NCI-H1105 treated with DMSO at 0.1 percent for 48 hours (cell line): ENCODE measurements at places on chromosomes 12 and 14.

- DNase-seq: peak; percentile 61
Observed at GRCh38 chr12:76030341-76031080, 1.1 kb downstream of the PHLDA1 start.

- no peak for DNase-seq
Observed at GRCh38 chr12:19095331-19095730, 34.2 kb upstream of the PLEKHA5 start.

DNA sequence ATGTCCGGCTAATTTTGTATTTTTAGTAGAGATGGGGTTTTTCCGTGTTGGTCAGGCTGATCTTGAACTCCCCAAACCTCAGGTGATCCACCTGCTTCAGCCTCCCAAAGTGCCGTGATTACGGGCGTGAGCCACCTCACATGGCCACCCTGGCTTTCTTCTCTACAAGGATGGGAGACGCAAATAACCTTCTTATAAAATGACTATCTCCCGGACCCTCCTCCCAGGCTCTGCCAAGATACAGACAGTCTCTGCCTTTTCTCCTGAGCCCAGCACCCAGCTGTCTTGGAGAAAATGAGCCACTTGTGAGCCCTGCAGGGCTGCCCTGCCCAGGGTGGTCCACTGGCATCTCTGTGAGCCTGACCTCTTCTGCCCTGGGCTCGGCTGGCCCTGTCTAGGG, 34.7 kb upstream of the RBM19 start:
- DNase-seq: no peak

DNA sequence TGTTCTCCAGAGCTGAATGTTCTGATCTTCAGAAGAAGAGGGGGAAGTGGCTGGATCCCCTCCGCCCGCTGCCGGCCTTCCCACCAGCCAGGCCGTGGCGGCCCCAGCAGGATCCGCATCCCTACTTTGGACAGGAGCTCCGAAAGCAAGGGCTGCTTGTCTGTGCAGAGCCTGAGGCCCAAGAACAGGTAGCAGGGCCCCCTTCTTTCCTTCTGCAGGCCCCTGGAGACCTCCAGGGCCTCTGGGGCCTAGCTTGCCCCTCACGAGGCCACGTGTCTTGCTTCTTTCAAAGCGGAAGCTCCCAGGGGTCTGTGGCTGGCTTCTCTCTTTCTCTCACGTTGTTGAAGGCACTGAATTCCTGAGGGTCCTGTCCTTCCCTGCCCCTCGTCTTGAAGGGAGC, 13.2 kb downstream of the PGF start:
- no peak for DNase-seq

GRCh38 chr14:73250781-73251500, 13.6 kb downstream of the PAPLN start:
- no peak for DNase-seq

GRCh38 chr14:26200687-26201086, 397.1 kb downstream of the NOVA1 start:
- DNase-seq: no peak

DNA sequence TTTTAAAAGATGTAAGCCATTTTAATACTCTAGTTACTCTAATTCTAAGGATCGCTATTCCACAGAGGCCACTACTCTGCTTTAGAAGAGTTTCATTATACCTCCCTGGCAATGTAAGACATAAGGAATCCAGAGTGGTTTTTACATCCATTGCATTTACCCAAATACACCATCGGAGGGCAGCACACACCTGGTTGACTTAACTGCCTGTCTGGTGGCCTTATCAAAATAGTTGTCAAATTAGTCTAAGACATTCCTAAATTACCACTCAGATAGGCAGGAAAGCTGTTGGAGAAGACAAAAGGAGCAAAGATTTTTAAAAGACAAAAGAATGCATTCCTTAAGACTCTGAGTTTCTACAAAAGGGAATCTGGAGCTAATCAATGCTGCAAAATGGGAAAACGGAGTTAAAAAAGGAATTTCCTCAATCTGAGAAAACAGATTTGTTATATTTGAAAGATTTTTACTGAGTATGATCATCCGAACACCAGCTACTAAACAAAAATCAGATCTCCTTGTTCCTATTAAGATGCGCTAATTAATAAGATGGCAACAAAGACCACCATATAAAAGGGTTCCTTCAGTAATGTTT, 33.8 kb upstream of the FGD4 start:
- peak; percentile 83 for DNase-seq

GRCh38 chr14:57068511-57068910, 200.2 kb downstream of the EXOC5 start:
- DNase-seq: no peak

GRCh38 chr12:123782997-123783792, 21.1 kb downstream of the DNAH10 start:
- no peak for DNase-seq

DNA sequence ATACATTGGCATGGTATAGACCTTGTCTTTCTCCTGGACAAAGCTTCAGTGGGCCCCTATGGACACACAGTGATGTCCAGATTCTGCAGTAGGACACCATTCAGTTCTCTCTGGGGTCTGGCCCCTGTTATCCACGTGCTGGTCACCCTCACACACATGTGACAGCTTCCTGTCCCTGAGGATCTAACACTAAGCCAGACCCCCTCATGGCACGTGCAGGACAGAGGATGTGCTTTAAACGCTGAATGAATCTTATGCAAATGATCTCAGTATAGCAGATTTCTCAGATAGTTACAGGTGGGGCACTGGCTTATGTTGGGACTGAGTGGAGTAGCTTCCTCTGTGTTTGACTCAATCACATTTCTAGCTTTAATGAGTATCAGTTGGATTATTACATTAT, 33.7 kb downstream of the SLC24A4 start:
- no peak for DNase-seq

DNA sequence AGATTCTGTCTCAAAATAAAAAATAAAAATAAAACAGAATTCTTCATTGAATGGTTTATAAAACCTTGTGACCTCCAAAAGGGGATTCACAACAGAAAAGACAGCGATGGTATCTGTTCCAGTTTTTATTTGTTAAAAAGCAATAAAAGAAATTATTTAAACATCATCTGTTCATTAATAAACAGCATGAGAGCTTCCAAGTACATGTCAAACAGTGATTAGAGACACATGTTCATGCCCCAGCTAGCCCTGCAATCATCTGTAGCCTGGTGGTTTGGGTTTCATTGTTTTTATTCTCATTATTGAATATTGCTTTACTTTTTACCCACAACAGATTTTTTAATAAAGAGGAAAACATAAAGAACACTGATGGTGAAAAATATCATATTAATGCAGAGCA, 173.3 kb downstream of the ANO2 start:
- DNase-seq: peak; percentile 58

DNA sequence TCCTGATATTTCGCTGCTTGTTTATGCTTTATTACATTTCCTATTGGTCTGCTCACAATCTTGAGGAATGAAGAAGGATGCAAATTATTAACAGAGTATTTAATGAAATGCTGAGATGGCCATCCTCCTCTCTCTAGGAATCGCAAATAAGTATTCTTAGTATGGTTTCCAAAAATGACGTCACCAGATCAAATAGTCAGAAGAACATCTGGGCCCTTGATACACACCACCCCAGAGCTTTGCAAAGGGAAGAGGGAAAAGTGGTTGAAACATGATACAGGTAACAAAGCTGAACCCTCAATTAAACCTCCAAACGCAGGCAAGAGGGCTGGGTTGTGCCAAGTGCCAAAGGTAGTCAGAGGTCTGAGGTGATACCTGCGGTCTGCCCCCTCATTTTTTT, 107.3 kb downstream of the BCL11B start:
- DNase-seq: peak; percentile 96

GRCh38 chr12:53795927-53796326, 44.1 kb upstream of the CISTR start:
- peak; percentile 17 for DNase-seq

GRCh38 chr12:44098786-44099185, 262.9 kb downstream of the TMEM117 start:
- no peak for DNase-seq

- no peak for DNase-seq
Observed at GRCh38 chr14:65424531-65424930, 12.0 kb downstream of the FUT8 start.

DNA sequence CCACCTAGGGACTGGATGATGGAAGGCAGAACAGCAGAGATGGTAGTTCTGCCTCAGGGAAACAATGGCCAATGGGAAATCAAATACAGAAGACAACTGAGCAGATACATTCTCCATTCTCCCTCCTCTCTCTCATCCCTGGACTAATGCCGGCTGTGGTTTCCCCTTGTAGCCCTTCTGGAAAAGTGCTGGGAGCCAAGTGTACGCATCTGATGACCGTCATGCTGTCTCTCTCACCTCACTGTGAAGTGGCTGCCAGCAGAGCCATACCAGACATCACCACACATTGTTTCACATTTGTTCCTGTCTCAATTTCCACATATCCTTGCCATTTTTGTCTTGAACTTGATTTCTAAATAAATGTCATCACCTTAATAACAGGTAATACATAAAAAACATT, 3.1 kb downstream of the TAS2R46 start:
- no peak for DNase-seq

GRCh38 chr12:64810831-64811230, 13.6 kb upstream of the TBC1D30 start:
- DNase-seq: no peak

GRCh38 chr12:127381681-127382080, 885.3 kb upstream of the TMEM132C start:
- DNase-seq: no peak

DNA sequence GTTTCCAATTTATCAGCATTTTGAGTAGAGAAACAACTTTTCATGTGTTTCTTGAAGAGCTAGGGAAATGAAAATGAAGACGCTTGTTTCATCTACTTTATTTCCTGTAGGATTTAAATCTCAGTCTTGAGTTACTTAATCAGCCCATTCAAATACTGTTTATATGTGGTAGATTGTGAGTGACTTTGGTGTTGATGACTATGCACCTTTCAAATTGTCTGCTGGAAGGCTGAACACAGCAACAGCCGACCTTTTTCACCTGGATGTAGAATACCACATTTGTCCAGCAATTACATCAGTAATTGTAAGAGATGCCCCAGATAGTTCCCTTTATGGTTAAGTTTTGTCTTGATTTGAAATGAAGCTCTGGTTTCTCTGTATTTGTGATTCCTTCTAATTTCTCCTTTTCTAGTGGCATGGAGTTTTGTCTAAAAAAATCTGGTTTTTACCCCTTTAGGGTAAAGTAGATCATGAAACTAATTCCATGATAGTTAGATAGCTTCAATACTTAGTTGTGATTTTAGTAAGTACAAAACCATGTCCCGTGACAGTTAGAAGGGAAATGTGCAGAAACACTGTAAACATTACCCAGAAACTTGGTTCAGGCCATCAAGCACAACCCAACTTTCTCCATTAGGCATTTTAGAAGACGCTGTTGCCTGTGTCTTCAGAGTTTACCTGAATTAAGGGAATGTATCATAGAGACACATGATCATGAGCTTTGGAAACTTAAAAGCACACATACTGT, 165.0 kb downstream of the SRGAP1 start:
- DNase-seq: no peak

- DNase-seq: no peak
Observed at GRCh38 chr14:85451421-85451820, 78.5 kb upstream of the FLRT2 start.

DNA sequence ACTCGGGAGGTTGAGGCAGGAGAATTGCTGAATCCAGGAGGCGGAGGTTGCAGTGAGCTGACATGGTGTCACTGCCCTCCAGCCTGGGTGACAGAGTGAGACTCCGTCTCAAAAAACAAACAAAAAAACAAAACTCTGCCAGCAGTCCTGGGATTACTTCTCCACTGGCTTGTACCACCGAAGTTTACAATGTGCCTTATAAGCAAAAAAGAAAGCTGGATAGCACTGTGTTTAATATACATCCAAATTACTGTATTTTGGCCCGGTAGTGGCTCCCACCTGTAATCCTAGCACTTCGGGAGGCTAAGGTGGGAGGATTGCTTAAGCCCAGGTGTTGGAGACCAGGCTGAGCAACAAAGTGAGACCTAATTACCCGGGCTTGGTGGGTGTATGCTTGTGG, 16.7 kb downstream of the HOMEZ start:
- no peak for DNase-seq

DNA sequence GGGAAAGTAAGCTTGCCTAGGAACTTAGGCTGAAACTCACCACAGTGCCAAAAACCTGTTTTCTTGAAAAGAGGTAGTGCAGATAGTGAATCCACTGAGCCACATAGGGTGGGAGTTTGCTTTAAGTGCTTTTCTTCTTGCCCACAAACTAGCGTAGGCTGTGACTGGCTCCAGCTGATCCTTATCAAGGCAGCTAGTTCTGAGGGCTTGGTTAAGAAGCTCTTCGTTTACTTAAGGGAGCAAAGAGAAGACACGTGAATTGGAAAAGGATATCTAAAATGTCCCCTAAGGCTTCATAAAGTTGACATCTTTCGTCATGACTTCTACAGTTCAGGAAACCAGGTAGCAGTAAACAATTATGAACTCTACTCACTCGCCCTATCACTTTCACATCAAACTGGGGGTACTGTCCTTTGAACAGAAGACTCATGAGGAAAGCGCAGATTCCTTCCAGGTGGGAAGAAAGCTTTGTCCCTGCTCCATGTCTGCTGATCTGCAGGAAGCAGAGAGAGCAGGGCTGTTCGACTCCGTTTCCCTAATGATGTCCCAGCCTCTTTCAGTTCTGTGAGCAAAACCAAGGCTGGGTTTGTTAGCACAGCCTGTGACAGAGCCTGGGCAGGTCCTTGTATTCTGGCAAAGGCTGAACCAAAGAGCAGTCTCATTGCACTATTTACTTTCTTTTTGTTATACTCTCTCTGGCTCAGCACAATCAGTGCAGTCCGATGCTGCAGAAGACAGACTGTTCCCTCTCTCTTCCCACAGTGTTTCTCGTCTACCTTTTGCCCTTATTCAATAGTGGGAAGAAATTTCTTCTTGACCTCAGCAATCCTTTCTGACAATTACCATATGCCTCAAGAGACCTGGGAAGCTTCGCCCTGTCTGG, 93.5 kb upstream of the ETV6 start:
- DNase-seq: no peak

- DNase-seq: peak; percentile 96
Observed at GRCh38 chr12:99810718-99811593, 163.4 kb downstream of the GARIN6 start.

DNA sequence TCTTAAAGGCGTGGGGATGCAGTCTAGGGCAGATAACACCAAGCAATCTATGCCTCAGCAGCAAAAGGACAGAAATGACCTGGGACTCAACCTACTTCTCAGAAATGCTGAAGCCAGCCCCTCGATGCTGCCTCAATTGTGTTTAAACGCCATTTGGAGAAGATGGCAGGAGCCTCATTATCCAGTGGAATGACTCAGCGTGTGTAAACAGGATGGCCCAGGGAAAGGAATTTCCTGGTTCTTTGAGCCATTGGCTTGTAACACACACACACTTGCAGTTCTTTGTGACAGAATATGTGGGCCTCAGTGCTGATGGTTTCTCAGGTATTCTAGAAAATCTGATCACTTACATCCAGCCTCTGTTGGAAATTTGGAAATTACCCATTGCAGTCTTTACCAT, 154.3 kb downstream of the NTF3 start:
- DNase-seq: no peak

- no peak for DNase-seq
Observed at GRCh38 chr14:82778008-82778590, 1244.4 kb upstream of the SEL1L start.
